Activated T-helper 2 cell treated with anti-CD3 and anti-CD28 coated beads, Interferon-gamma antibody, Interleukin-2, Interleukin-4, amounts not matched to agents 10 μg/mL and 5 μg/mL and 100 μg/mL, durations not matched to agents 14 hours and 24 hours and 36 hours (primary cell): ENCODE measurements at places on chromosomes 5 and 9. TPM values are rescaled to one million over a fixed set of nuclear protein-coding genes. Genes with fewer than 3 reads are reported as not detected.

DNA sequence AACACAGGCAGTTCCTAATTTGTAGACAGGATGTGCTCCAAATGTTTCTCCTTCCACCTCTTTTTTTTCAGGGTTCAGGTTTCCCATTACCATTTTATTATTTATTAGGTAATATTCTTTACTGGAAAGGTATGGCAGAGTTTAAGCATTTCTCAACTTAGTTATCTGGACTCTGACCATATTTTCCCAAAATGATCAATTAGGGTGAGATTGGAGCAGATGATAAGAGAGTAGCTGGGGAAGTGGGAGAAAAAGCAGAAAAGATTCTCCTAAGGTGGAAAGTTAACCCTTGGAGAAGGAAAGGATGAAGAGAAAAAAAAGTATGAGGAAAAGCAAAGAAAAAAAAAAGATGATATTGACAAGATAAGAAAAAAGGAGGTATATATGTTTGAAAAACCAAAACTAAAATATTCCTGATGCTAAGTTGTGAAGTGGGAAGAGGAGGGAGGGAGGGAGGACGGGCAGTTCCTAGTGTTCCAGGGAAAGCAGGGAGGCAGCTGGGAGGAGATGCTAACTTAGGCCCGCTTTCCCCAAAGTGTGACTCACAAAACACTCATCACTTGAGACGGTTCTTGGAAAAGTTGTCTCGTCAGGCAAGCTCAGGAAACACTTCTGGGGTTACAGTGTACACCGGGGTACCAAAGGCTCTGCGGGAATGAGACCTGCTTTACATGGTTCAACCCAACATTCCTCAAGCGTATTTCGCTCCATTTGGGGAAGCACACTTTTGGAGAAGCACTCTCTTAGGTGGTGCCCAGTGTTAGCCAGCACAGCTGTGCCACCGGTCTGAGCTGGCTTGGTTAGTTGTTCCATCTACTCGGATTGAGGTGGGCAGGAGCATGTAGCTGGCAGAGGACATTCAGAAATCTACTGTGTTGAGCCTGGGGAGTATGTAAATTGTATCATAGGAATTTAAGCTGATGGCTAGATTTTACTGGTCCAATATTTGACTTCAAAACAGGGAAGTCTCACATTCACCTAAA, 35.1 kb downstream of the B4GALT1 start:
- H3K4me1 ChIP-seq: peaks cover 33% of the 10 kb centered on the region
- H3K4me3 ChIP-seq: no peak overlapping the region

- H3K4me1 ChIP-seq: no peaks in the 10 kb centered on the region
- H3K27me3 ChIP-seq: no peaks in the 10 kb centered on the region
- H3K27ac ChIP-seq: no peak overlapping the region
- H3K4me3 ChIP-seq: no peak overlapping the region
These were observed 28.0 kb upstream of the POMT1 start for GRCh38 chr9:131474711-131475110.

DNA sequence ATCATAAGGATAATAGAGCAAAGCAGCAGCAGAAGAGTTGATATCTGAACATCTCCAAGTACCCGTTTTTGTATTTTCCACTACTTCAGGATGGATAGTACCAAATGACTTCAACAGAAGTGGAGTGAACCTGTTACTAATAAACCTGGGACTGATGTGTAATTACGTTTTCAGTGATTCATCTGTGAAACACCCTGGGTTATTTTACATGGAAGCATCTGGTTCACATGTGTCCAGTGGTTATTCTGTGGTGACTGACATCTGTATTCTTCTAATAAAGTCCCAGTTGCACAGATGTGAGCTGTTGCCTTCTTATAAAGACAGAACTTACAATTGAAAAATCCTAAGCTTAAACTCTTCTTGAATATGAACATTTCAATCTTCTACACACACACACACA, 139.7 kb upstream of the VCAN start:
- H3K36me3 ChIP-seq: no peaks in the 10 kb centered on the region
- no peak overlapping the region for H3K4me3 ChIP-seq
- H3K27ac ChIP-seq: no peak overlapping the region
- no peaks in the 10 kb centered on the region for H3K27me3 ChIP-seq
- H3K4me1 ChIP-seq: no peaks in the 10 kb centered on the region

DNA sequence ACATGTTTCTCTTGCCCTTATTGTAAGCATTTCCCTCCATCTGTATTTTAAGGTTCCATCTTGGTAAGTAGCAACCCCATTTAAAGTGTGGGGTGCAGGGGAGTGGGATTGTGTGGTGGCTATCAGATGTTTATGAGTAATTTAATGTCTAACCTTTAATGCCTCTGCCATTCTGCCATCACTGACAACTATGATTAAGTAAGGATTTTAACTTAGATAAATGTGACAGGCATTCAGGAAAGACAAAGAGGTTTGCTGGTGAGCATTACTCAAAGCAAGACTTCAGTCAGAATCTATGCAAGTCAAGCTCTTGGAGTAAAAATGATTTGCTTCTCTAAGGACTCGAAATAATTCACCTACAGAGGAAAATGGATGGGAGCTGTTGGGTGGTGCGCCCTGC, 143.0 kb downstream of the NXNL2 start:
- no peaks in the 10 kb centered on the region for H3K4me1 ChIP-seq
- no peak overlapping the region for H3K27ac ChIP-seq
- H3K36me3 ChIP-seq: no peaks in the 10 kb centered on the region

GRCh38 chr5:73812962-73813588, 187.1 kb downstream of the ARHGEF28 start:
- no peak for DNase-seq
- H3K27ac ChIP-seq: no peak overlapping the region
- no peak overlapping the region for H3K4me3 ChIP-seq
- H3K27me3 ChIP-seq: peaks cover 20% of the 10 kb centered on the region
- H3K36me3 ChIP-seq: no peaks in the 10 kb centered on the region
- H3K4me1 ChIP-seq: no peaks in the 10 kb centered on the region

DNA sequence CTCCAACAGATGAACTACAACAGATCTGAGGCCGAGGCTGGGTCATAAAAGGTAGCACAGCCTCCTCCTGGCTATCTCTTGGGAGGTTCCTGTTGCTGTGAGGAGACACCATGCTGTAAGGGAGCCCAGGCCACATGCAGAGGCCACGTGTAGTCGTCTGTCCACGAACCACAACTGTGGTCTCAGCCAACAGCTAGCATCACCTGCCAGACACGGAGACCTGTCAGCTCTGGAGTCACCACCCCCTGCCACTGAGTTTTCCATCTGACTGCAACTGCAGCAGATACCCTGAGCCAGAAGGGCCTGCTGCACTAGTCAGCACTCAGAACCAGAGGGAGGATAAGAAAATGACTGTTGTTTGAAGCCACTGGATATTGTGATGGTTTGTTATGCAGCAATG, 12.7 kb upstream of the GOLM1 start:
- DNase-seq: no peak
- H3K27ac ChIP-seq: no peak overlapping the region
- H3K36me3 ChIP-seq: no peaks in the 10 kb centered on the region

DNA sequence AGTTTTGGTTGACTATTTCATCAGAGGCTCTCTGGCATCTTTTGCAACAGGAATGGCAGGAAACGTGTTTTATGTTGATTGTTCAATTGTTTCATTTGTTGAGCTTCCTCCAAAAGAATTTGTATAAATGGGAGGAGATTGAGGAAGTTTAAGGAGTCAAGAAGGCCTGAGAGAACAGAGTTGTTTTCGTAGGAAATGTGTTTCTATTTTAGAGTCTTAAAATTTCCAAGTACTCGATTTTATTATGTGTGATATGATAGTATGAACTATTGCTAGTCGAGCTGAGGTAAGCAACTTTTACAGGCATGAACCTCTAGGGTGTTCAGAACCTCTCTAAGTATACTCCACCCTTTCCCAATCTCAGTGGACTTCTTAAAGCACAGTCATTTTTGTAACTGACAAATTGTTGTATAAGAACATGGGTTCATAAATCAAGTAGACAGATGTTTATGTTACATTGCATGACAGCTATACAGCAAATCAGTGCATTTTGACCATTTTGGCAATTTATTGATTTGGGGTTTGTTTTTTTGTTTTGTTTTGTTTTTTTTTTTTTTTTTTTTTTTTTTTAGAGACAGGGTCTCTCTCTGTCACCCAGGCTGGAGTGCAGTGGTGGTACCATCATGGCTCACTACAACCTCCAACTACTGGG, 47.4 kb downstream of the POLK start:
- H3K27ac ChIP-seq: no peak overlapping the region
- peaks cover 84% of the 10 kb centered on the region for H3K36me3 ChIP-seq
- no peak for DNase-seq
- H3K27me3 ChIP-seq: no peaks in the 10 kb centered on the region
- H3K4me1 ChIP-seq: peaks cover 11% of the 10 kb centered on the region
- no peak overlapping the region for H3K4me3 ChIP-seq

DNA sequence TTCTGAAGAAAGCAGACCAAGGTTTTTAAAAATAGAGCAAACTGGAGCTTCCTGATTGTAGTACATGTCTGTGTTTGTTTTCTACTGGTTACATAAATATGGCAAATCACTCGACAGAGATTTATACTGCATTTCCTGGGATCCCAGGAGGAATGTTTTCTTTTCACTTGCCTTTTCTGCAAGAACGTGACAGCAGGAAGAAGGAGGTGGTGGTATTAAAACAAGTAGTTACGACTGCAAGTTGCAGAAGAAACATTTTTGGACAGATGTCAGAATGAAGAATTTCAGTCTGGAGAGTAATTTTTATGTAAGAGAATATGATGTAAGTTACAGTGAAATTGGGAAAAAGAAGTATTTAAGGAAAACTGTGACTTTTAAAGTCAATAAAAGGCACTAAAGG, 253.7 kb upstream of the NFIL3 start:
- H3K27me3 ChIP-seq: peaks cover 54% of the 10 kb centered on the region
- no peak overlapping the region for H3K4me3 ChIP-seq
- DNase-seq: no peak
- no peaks in the 10 kb centered on the region for H3K36me3 ChIP-seq

GRCh38 chr5:62741761-62742160, 163.1 kb downstream of the LRRC70 start:
- H3K4me1 ChIP-seq: no peaks in the 10 kb centered on the region
- no peaks in the 10 kb centered on the region for H3K36me3 ChIP-seq
- peaks cover 17% of the 10 kb centered on the region for H3K27me3 ChIP-seq
- DNase-seq: no peak
- no peak overlapping the region for H3K27ac ChIP-seq
- no peak overlapping the region for H3K4me3 ChIP-seq

The PCDHA1 gene
- total RNA-seq: 0.07 TPM in 1 of 2 replicates, not detected in the other

The KLHL3 gene
- total RNA-seq: 1.7 and 2.3 TPM in 2 replicates

- H3K4me3 ChIP-seq: no peak overlapping the region
- H3K4me1 ChIP-seq: no peaks in the 10 kb centered on the region
- no peaks in the 10 kb centered on the region for H3K36me3 ChIP-seq
- DNase-seq: no peak
- H3K27me3 ChIP-seq: no peaks in the 10 kb centered on the region
These were observed 44.4 kb downstream of the MUSK start for GRCh38 chr9:110712955-110713354.

The JAKMIP2 gene
- 4.1 and 4.9 TPM in 2 replicates for total RNA-seq

The TMC1 gene
- total RNA-seq: not detected in 2 replicates

The PLCXD3 gene
- total RNA-seq: not detected in 2 replicates
